Stimulated activated CD4-positive, alpha-beta T cell treated with anti-CD3 and anti-CD28 coated beads, Interleukin-4, amount 100 ng/mL, for 24 hours (primary cell): ENCODE measurements at places on chromosomes 2 and 18.

GRCh38 chr2:71043531-71044407 is 24.7 kb upstream of the NAGK start:
- no peak for DNase-seq

GRCh38 chr18:34767601-34768027 is 57.5 kb downstream of the DTNA start:
- no peak for DNase-seq

DNA sequence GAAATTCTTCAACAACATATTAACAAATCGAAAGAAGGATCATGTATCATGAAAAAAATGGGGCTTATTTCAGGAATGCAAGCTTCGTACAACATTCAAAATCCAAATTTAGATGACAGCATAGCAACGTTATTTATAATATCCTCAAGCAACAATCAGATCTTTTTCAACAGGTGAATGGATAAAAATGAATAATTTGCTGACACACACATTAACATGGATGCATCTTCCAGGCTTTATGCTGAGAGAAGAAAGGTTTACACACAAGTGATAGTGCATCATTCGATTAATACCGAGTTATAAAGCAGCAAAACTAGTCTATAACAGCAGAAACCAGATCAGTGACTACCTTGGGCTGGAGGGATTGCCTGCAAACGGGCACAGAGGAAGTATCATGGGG is 209.5 kb upstream of the TPO start:
- no peak for DNase-seq

GRCh38 chr2:120898961-120899750 is 163.5 kb downstream of the GLI2 start:
- no peak for DNase-seq

GRCh38 chr2:95359501-95359930 is 43.0 kb upstream of the FAHD2A start:
- no peak for DNase-seq

DNA sequence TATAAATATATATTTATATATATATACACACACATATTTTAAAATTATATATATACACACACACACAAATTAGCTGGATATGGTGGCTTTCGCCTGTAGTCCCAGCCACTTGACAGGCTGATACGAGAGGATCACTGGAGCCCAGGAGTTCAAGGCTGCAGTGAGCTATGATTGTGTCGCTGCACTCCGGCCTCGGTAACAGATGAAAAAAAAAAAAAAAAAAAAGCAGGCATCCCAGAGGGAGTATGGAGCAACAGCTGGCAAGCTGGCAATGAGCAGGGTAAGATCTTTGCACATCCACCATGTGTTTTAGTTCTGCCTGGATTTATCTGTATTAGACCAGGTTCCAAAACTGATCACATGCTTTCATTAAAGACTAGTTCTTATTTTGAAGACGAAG is 170.1 kb downstream of the MAP2 start:
- DNase-seq, result no peak

GRCh38 chr2:68236876-68237275 is 15.5 kb downstream of the PPP3R1 start:
- DNase-seq, result no peak

GRCh38 chr2:64329848-64330247 is 124.1 kb upstream of the LGALSL start:
- no peak for DNase-seq

- no peak for DNase-seq
Measured at GRCh38 chr2:196213252-196213980, 42.0 kb upstream of the STK17B start.

GRCh38 chr2:133717497-133717896 is 149.2 kb upstream of the NCKAP5 start:
- no peak for DNase-seq

DNA sequence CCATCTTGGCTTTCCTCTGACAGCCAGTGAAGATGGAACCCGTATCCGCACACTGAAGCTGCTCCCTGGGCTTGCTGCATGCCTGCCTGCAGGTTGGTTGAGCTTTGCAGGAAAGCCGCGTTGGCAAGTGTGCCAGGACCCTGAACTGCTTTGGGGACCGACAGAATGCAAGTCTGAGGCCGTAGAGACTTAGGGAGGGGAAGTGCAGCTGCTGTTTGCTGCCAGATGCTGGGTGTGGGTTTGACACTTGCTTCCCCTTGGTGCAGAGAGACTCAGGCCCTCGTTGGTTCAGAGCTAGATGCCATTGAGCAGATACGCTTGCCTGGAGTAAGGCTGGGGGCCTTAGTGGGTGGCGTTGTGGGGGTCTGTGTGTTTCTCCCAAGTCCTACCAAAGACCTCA is 13.1 kb upstream of the PHLPP1 start:
- no peak for DNase-seq

GRCh38 chr2:163943403-163944346 is 207.9 kb upstream of the FIGN start:
- no peak for DNase-seq

- DNase-seq, result no peak
Measured at GRCh38 chr2:28429636-28430376, 37.1 kb downstream of the FOSL2 start.

GRCh38 chr18:10003866-10004265 is 90.0 kb downstream of the VAPA start:
- no peak for DNase-seq

DNA sequence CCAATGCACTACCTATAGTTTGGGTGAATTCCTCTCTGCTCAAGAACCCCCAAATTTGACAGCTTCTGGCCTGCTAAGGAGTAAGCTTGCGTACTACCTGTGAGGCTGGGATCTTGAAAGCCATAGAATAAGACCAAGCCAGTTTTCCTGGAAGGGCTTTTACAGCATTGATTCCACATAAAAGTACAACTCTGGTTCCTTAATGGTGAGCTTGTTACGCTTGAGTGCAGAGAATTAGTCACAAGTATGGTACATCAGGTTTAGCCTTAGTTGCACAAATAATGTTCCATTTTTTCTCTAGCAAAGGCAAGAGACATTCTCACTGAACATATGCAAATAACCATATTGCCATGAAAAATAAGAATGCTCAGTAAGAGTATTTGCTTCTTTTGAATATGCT is 39.1 kb upstream of the STK39 start:
- DNase-seq, result no peak

- DNase-seq, result no peak
Measured at GRCh38 chr18:8051453-8051852, 484.3 kb downstream of the PTPRM start.

- no peak for DNase-seq
Measured at GRCh38 chr18:59272221-59272888, 899 bp downstream of the RAX start.

GRCh38 chr18:78754311-78755043 is 225.1 kb upstream of the SALL3 start:
- no peak for DNase-seq

DNA sequence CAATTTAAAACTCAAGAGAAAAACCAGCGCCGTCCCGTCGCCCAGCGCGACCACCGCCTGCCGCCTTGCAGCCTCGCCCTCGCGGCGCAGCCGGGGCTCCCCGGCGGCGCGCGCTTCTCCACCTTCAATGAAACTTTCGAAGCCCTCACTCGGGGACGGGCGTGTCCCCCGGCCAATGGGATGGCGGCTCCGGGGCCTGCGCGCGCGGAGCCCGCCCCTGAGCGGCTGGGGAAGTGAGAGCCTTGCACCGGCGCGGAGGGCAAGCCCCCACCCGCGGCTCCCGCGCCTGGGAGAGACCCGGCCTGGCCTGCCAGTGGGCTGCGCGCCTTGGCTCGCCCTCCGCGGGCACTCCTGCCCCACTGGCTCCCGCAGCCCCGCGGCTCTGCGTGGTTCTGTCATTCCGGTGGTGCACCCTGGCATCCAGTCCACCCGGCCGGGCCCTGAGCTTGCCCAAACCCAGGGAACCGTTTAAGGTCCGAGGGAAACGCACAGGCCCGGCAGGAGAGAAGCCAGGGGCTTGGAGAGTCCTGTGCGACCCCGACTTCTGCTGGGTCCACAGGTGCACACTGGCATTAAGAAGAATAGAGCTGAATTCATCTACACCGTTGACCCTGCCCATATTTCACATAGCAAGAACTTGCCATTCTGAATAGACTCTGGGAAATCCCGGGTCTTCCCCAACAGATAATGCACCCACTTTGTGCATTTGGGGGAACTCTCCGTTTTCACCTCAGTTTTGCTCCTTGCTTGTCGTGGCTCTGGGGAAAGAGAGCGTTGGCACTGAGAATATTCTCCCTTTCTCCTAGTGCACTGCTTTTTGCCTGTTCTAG is at the start of gene PIEZO2:
TSS of gene PIEZO2 (minus strand) at position 129 of the 830 bp plus-strand sequence. CDS start 981 bp downstream, outside the sequence.
- no peak for DNase-seq
